ENCODE measurements at places on chromosomes 7 and 10.

DNA sequence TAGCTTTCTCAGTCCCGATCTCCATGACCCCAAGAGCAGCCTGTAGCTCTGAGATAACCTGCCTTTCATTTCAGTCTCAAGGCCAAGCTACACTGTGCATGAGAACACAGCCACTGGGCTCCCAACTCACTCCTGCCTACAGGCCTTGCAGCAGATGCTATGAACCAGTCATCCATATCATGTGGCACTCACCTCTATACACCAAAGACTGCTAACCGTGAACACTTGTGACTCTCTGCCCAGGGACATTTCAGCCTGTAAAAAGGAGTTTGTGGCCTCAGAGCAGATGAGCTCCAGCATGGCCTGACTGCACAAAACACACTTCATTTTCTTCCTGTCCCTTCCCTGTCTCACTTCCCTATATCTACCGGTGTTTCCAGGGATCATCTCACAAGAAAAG is 56.9 kb upstream of the NPY start:
- no peaks in the 10 kb centered on the region for H3K4me1 ChIP-seq
- no peak overlapping the region for H3K27ac ChIP-seq
- H3K36me3 ChIP-seq = no peaks in the 10 kb centered on the region
- no peaks in the 10 kb centered on the region for H3K27me3 ChIP-seq
- DNase-seq = no peak

GRCh38 chr10:97066877-97067555 is 118.7 kb downstream of the SLIT1 start:
- no peak overlapping the region for H3K27ac ChIP-seq
- H3K4me3 ChIP-seq = no peak overlapping the region
- no peak for DNase-seq
- H3K36me3 ChIP-seq = no peaks in the 10 kb centered on the region
- H3K4me1 ChIP-seq = no peaks in the 10 kb centered on the region

- no peak for DNase-seq
- H3K4me3 ChIP-seq = no peak overlapping the region
- H3K36me3 ChIP-seq = no peaks in the 10 kb centered on the region
- no peaks in the 10 kb centered on the region for H3K4me1 ChIP-seq
- H3K27me3 ChIP-seq = no peaks in the 10 kb centered on the region
These were observed 19.9 kb upstream of the TRUB1 start for GRCh38 chr10:114917927-114918672.

DNA sequence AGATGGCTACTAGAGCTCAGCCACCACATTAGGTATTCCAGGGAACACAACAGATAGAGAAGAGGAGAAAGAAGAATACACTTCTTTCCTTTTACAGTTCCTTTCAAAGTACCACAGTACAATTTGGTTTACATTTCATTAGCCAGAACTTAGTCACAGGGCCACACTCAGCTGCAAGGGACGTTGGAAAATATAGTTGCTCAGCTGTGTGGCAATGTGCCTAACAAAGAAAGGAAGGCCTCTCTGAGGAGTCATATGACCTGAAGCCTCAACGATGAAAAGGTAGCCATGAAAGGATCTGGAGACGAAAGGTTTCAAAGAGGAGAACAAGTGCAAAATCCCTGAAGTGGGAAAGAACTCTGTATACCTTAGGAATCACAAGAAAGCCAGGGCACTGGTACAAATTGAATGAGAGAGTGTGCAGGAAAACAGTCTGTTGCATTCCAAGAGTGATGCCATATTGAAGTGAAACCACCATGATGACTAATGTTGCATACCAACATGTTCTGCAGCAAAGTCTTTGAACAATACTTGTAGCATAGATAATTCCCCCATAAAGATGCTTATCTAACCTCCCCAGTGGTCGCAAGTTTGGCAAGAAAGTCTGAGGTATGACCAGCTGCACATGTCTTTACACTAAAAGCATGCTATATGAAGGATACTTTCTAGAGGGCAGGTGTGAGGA is 278.9 kb downstream of the HPSE2 start:
- no peaks in the 10 kb centered on the region for H3K4me1 ChIP-seq
- DNase-seq = no peak
- H3K4me3 ChIP-seq = no peak overlapping the region
- no peak overlapping the region for H3K27ac ChIP-seq
